ENCODE measurements at places on chromosomes 3 and 15. TPM values are rescaled to one million over a fixed set of nuclear protein-coding genes. Genes with fewer than 3 reads are reported as not detected.

- DNase-seq: no peak
Measured at GRCh38 chr3:70744536-70744935, 432.1 kb upstream of the MDFIC2 start.

DNA sequence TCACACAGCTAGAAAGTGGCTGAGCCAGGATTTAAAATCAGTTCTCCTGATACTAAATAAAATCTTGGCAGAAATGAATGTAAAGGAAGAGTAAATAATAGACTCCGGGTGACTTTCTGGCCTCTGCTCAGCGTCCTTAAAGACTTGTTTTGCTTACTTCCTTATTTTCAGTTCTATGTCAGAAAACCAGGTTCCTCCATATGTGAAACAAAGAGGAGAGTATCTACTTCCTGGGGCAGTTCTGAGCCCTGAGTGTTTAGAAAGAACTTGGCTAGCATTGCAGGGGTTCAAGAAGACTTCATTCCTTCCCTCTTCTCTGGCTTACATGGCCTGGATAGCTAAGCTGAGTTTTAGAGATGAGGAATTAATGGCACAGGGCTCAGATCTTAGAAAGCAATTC, 222.8 kb upstream of the TLE3 start:
- no peak for DNase-seq

GRCh38 chr15:98927996-98928395, 79.6 kb downstream of the PGPEP1L start:
- DNase-seq: no peak

- no peak for DNase-seq
Measured at GRCh38 chr15:25893596-25893995, 30.5 kb upstream of the ATP10A start.

CRYGS gene
- total RNA-seq: 3.6 TPM
